HuH-7.5 (cell line): ENCODE measurements at places on chromosomes 11 and 22.

- no peak for DNase-seq
Measured at GRCh38 chr22:24995649-24996180, 43.2 kb downstream of the KIAA1671 start.

DNA sequence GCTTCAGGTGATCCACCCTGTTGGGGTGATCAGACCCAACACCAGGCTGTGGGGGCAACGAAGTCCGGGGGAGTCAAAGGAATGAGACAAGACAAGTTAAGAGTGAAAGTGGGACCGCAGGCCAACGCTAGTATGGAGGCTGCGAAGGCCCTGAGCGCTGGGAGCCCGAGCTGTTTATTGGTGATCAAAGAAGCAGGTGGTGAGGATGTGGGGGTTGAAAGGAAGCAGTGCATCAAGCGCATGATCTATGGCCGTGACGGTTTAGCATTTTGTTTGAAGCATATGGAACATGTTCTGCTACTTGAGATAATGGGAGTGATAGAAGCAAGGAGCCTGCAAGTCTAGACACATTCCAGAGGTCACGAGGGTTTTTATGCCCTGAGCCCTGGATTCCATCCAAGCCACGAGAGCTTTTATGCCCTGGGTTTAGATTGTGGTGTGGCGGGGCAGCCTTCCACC, 49.5 kb downstream of the MCHR1 start:
- no peak for DNase-seq

DNA sequence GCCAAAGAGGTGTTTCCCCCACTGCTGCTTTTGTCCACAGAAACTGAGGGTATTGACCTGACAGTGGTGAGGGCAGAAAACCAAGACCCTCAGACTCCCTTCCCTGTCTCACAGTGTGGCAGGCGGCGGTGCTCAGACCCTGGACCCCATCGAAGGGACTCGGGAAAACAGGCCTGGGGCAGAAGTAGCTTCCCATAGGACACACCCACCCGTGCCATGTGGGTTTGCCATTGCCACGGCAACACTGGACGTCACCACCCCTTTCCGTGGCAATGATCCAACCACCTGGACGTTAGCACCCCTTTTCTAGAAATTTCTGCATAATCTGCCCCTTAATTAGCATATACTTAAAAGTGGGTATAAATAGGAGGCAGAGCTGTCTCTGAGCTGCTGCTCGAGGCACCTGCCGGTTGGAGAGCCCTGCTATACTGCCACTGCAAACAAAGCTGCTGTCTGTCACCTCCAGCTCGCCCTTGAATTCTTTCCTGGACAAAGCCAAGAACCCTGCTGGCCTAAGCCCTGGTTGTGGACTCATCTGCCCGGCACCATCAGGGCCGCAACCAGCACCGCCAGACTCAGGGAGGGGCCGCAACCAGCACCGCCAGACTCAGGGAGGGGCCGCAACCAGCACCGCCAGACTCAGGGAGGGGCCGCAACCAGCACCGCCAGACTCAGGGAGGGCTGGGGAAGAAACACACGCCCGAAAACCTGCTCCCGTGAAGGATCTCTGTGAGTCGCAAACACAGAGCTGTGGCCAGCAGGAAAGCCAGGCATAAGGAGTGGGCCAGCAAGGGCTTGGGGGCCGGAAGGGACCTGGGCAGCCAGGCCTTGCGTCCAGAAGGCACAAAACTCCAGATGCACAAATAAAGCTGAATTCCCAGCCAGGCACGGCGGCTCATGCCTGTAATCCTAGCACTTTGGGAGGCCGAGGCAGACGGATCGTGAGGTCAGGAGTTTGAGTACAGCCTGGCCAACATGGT, 10.4 kb downstream of the MLC1 start:
- DNase-seq: no peak

- DNase-seq: no peak
Measured at GRCh38 chr11:77474684-77475060, 778 bp upstream of the PAK1 start.

GRCh38 chr11:127003260-127003981, 2.9 kb upstream of the KIRREL3 start:
- DNase-seq: no peak
